ENCODE measurements at places on chromosomes 13 and 19.

- no peak for DNase-seq
Observed at GRCh38 chr13:26471807-26472206, 85.7 kb upstream of the WASF3 start.

DNA sequence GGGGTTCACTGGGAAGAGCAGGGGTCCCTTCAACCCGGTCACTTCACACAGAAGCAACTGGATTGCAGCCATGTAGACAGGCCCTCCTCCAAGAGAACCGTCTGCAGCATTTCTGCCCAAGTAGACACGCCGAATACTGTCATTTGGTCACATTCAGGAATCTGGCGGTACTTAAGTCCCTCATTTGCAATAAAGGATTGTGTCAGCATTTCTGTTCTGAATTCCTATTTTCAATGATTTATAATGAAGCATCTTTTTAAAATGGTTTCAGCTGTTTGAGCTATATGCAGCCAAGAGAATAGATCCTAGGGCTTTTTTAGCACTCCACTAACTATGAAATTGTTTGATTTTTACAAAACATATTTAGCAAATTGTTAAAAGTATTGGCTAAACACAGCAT lies 143.5 kb upstream of the SOX1 start:
- DNase-seq, result no peak

DNA sequence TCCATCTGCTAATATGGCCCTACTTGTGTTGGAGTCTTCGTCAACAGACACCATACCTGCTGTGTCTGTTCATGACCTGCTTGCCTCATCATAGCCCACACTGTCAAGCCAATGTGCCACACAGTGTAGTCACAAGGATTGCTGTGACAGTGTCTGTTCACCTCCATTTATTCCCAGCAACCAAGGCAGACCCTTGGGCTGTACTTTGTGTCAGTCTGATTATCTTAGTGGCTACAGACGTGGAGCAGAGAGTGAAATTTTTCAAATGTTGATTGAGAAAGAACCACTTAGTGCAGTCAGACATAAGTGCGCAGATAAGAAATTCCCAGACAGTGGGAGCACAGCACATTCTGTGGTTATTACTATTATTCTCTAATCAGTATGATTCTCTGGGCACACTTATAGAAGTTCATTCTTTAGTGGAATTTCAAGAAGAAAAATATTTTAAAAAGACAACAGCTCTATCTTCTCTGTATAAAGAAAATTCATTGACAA lies 184.6 kb downstream of the GPC6 start:
- DNase-seq, result no peak

- DNase-seq, result no peak
Observed at GRCh38 chr13:45226024-45226423, 25.2 kb upstream of the KCTD4 start.

- DNase-seq, result no peak
Observed at GRCh38 chr19:14139944-14140343, 3.6 kb upstream of the ASF1B start.

DNA sequence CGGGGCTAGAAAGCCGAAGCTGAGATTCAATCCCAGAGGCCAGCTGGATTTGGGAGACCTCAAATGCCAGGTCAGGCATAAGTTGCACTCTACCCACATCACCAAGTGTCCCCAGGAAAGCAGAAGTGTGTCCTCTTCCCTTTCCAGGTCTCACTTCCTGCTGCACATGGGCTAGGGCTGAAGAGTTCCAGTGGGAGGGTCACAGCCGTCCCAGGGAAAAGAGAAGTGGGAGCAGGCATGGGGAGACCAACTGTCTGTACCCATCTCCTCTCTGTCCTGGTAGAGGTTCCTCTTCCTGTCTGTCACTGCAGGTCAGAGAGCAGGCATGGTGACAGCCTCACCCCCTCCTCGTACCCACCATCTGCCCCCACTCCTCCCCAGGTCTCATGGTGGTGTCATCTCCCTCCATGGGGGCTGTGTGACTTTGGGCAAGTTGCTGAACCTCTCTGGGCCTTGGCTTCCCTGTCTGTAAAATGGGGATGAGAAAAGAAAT lies 14.8 kb downstream of the AXL start:
- DNase-seq, result no peak

- DNase-seq, result no peak
Observed at GRCh38 chr19:34327851-34328250, 37.1 kb upstream of the GPI start.

- DNase-seq, result no peak
Observed at GRCh38 chr13:33634546-33634982, 183.4 kb upstream of the RFC3 start.

DNA sequence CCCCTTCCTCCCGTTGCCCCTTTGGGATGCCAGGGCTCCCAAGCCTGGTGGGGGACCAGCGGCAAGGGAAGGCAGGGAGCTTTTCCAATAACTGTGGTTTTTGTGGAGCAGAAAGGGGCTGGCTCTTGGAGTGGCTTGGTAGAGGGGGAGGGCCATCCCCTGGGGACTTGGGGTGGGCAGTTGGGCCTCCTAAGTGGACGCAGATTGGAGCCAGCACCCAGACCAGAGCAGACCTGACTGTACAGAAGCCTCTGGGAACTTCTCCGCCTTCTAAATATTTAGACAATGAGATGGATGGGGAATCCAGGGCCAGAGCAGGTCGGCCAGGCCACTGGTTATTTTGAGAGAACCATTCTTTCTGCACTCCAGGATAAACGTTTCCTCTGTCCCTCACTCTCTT lies 4.2 kb downstream of the PTGIR start:
- no peak for DNase-seq

GRCh38 chr13:89610331-89610730 lies 1737.2 kb upstream of the MIR17HG start:
- no peak for DNase-seq

- no peak for DNase-seq
Observed at GRCh38 chr13:98348466-98349200, 171.6 kb upstream of the RNF113B start.

GRCh38 chr19:38277969-38278680 lies 13.8 kb downstream of the SPINT2 start:
- DNase-seq, result no peak

DNA sequence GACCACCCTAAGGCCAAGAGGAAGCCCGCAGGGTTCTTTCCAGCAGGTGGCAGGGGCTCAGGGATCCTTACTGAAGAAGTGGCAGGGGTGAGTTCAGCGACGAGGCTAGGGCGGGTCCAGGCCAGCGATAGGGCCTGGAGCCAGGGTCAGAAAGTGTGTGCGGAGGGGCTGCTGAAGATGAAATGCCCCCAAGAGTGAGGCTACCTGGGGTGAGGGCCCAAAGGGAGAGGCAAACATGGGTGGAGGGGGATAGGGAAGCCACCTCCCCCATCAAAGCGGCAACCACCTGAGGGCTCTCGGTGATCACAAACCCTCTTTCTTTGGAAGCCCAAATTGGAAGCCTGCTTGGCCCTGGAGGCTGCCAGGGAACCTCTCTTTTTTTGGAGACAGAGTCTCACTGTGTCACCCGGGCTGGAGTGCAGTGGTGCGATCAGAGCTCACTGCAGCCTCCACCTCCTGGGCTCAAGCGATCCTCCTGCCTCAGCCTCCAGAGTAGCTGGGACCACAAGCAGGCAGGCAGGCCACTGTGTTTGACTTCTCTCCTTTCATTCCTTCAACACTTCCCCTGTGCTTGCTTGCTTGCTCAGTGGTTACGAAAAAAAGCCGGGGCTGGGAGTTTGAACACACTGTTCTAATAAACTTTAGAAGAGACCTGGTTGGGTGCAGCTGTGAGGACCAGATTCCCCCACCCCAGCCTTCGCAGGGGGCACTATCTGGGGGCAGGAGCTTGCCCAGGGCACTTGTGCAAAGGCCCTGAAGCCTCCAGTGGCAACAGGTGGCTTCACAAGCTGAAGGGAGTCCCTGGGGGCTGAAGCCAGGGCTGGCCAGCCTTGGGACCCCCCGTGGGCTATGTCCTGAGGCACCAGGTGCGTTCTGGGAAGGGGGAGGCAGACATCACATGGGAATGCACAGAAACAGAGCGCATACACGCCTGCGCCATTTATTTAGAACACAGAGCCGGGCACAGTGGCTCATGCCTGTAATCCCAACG lies 1.4 kb upstream of the ATP8B3 start:
- no peak for DNase-seq

DNA sequence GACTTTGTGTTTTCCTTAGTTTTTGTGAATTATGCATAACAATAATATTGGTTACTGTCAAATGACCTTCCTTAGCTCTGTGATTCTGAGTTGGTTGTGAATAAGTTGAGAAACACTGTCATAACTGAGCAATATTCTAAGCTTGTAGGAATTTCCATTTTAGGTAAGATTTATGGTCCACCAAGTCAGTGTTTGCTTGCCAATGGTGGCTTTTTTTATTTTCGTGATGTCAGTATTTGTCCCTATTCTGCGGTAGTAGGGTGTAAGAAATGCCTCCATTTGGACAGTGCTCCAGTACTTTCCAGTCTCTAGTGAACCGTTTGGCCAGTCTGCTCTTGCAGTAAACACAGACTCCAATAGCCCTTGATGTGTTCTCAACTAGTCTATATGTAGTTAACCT lies 94.7 kb downstream of the FRY start:
- DNase-seq, result no peak

- no peak for DNase-seq
Observed at GRCh38 chr13:38376546-38376945, 26.9 kb downstream of the UFM1 start.

- DNase-seq, result no peak
Observed at GRCh38 chr13:111597618-111598017, 277.2 kb downstream of the TEX29 start.

- no peak for DNase-seq
Observed at GRCh38 chr19:49512970-49513745, 697 bp downstream of the FCGRT start.

DNA sequence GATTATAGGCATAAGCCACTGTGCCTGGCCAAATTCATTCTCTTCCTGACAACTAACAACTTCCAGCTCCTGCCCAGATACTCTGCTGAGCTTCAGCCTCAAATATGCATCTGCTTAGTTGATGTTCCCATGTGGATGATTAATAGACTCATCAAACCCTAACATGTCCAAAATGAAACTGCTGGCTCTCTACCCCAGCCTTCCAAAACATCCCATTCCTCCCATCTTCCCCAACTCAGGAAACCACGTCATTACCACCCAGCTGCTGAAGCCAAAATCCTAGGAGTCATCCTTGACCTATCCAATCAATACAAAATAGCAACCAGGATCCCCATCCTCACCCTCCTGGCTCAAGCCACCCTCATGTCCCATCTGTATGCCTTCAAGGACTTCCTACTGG lies 20.9 kb downstream of the POU2F2 start:
- no peak for DNase-seq

DNA sequence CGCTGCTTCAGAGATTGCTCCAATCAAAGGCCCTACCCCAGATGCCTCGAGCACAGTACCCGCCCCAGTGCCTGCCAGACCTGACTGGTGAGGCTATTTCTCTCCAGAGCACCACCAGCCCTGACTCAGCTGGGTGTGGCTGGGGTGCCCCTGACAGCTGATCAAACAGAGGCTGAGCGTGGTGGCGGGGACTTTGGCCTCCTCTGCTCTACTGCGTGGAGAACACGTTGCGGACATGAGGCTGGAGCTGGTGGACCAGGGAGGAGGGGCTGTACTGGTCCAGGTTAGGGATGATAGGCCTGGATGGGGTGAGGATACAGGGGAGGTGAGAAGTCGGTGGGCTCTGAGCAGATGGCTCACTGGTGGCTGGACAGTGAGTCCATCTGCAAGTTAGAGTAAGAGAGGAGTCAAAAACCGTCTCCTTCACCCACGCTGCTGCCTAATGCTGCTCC lies 3.5 kb upstream of the DOCK6 start:
- no peak for DNase-seq

- no peak for DNase-seq
Observed at GRCh38 chr13:109790086-109790485, 3.7 kb upstream of the IRS2 start.

GRCh38 chr19:4367336-4367723 lies 24.0 kb downstream of the MPND start:
- DNase-seq, result no peak

DNA sequence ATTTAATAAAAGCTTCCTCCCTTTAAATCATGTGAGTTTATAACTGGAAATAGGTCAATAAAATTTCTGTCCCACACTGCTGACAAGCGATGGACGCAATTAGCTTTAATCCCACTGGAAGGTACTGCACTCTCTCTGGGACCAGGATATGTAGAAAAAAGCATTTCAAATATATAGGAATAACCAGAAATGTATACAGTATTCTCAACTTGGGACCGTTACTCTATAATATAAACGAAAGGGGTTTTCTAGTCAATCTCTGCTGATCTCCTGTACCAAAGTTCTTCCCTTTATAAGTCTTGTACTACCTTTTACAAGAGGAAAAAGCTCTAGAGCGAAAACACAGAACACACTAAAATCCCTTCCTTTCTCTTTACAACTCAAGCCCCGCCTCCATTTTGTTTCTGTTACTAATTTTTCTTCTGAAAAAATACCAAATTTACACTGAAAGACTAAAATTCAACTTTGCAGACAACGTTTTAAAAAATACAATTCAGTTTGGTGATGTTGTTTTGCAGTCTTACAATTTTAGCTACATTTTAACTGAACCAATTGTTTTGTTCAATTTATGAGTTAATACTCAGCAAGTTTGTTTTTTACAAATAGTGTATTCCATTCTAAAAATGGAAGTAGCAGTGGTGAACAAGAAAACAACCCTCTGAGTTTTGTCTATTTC lies 1.7 kb upstream of the USPL1 start:
- no peak for DNase-seq

- no peak for DNase-seq
Observed at GRCh38 chr19:7393459-7393858, 44.7 kb downstream of the ARHGEF18 start.

DNA sequence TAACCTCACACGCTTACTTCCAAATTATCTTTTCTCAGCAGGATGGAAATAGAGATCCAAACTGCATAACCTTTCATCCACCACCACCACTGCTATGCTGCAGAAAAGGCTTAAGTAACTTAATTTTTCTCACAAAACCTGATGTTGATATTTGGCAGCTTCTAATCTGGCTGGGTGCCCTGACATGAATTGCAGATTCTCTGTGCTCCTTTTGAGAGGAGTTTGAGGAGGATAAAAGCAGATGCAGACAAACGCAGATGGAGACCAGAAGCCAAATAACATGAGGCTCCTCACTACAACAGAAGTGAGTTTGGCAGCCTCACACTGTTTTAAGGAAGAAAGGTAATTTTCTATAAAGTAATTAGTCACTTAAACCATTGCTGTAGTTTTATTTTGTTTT lies 646.2 kb upstream of the ATXN8OS start:
- no peak for DNase-seq

GRCh38 chr13:59744747-59745391 lies 418.9 kb downstream of the DIAPH3 start:
- no peak for DNase-seq

DNA sequence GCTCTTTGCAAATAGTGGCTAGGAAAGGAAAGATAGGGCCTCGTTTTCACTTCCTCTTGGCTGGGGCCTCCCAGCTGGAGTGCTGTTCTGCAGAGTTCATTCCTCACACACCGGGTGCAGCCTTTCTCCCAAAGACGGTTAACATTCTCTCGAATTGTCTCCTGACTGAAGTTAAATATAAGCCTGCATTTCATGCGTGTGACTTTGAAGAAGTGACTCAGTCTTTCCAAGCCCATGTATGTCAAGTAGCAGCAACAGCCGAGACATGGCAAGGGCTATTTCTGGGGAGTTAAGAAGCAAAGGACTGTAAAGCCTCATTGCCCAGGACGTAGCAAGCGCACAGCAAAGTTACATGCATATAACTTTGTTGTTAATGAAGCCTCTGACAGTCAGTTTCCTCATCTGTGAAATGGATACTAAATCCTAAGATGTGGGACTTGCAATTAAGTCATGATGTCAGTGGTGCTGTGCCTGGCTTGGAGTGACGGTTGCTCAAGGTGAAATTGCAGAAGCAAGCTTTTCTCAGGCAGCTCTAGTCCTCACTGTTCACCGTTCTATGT lies 502.4 kb downstream of the MYO16 start:
- no peak for DNase-seq
